NCI-H1694 (cell line): ENCODE measurements at places on chromosomes 2 and 18.

DNA sequence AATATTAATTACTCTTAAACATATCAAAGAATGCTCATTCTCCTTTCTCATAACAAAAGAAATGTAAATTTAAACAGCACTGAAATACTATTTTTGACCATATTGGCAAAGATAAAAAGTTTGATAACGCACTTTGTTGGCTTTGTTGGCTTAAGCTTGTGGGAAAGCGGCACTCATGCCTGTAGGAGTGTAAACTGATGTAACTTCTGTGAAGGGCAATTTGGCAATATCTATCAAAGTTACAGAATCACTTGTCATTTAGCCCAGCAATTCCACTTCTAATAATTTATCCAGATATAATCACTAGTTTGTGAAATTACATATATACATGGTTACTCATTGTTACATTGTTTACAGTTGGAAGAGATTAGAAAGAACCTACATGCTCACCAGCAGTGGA lies 311.8 kb upstream of the STON1 start:
- DNase-seq: no peak

DNA sequence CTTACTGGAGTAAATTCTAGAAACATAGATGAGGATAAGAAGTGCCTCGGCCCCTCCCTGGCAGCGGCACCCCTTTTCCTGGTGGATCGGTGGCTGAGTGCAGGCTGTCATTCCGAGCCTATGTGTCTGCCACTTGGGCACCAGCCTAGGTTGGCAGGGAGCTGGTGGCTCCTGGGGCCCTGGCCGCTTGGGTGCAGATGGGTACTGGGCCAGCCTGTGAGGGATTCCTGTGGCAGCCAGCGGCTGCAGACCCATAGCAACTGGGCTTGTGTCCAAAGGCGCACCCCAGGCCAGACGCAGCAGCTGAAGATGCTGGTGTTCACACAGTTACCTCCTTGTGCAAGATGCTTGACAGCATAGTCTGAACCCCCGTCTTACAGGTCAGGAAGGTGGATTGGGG lies 2.8 kb downstream of the SNORC start:
- no peak for DNase-seq

DNA sequence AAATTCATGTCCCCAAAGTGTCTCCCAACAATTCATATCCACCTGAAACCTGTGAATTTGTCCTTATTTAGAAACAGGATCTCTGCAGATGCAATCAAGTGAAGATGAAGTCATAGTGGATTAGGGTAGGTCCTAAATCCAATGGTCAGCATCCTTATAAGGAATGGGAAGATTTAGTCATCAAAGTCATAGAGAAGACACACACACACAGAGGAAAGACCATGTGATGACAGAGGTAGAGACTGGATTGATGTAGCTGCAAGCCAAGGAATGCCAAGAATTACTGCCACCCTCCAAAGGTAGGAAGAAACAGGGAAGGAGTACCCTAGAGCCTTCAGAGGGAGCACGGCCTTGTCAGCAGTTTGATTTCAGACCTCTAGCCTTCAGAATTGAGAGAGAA lies 17.7 kb downstream of the ADD2 start:
- DNase-seq: no peak

- no peak for DNase-seq
These were observed 1.2 kb upstream of the NPAS2 start for GRCh38 chr2:100818606-100819369.

DNA sequence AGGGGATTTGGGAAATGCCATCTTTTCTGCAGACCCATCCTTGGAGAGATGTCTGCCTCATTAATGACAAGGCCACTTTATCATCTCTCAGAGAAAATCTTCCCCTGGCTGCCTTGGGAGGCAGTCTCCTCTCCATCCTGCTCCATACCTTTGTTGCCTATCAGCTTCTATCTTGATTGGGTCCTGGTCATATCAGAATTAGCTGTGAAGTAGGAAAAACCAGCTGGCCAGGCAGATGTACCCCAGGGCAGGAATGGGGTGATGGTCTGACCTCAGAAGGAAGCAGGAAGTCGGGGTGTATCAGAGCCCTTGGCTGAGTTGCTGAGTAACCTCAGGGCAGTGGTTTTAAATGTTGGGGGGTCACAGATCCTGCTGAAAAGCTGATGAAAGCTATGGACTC lies 41.3 kb downstream of the ALK start:
- DNase-seq: no peak

DNA sequence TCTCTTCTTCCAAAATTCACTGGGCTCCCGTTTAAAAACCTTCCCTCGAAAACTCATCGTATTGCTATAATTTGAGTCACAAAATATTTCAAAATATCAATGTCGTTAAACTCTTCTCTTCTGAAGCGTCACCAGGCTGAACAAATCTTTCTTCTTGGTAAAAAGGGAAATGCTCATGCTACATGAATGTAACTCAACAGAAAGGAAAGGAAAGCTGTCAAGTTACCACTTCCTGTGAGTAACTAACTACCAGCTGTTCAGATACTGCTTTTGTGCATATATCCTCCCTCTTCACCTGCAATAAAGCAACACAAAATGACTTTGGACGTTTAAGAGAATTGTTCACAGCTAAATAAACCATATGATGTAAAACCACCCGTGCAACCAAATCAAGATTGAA lies 95.4 kb downstream of the DOCK10 start:
- DNase-seq: no peak

- DNase-seq: no peak
These were observed 44.4 kb downstream of the EN1 start for GRCh38 chr2:118803012-118803411.

- DNase-seq: no peak
These were observed 20.6 kb upstream of the ACTR3 start for GRCh38 chr2:113869253-113869652.

DNA sequence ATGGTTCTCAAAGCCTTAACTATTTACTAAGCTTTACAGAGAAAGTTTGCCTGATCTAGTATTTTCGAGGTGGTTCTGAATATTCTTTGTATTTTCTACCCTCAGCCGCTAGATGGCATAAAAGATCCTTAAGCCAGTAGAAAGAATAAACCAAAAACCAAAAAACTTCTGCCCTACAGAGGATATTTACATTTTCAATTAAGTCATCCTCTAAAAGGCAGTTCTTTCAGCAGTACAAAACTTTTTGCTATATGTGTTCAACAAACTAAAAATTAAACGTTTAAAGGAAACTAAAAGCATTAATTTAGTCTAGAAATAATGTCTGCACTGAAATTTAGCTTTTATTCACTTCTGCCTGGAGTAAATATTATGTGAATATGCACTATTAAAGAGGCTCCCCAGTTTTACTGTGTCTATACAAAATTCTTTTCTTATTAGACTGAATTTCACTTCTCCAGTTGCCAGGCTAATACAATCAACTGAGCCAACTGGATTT lies 297.5 kb downstream of the PIEZO2 start:
- peak; percentile 21 for DNase-seq

- no peak for DNase-seq
These were observed 376.4 kb upstream of the VWC2L start for GRCh38 chr2:214034417-214034816.

- no peak for DNase-seq
These were observed 11.4 kb upstream of the PER2 start for GRCh38 chr2:238299803-238300202.

GRCh38 chr2:222424729-222425671 lies 657 bp downstream of the SGPP2 start:
- DNase-seq: no peak
